ENCODE measurements at places on chromosomes 2 and 18.

DNA sequence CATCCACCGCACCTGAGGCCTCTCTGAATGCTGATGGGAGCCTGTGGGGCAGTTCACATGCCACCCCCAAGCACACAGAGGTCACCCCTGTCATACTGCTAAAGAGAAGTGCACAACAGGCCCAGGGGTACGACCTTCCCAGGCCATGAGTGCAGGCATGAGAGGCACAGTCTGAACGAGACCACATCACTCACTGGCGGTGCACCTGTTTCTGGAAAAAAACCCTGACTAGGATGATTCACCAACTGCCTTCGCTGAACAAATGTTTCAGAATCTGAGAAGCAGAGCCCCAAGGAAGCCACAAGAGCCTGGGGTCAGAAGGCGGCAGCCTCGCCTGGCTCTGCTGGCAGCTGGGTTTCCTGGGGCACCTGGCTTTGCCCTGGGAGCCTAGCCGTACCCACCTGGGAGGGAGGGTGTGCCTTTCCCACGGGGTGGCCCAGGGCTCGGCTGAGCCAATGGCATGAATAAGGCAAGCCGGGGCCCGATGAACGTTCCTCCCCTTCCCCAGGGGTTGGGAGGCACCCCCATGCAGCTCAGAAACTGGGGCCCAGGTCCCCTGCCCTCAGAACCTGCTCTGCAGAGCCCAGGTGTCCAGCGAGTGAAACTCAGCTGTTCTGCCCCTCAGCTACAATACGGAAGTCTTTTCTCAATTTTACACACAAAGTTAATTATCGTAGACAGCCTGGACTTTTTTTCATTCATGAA lies 73.8 kb downstream of the HDAC4 start:
- DNase-seq = no peak

- no peak for DNase-seq
These were observed 63.6 kb downstream of the COX7A2L start for GRCh38 chr2:42297322-42297936.

DNA sequence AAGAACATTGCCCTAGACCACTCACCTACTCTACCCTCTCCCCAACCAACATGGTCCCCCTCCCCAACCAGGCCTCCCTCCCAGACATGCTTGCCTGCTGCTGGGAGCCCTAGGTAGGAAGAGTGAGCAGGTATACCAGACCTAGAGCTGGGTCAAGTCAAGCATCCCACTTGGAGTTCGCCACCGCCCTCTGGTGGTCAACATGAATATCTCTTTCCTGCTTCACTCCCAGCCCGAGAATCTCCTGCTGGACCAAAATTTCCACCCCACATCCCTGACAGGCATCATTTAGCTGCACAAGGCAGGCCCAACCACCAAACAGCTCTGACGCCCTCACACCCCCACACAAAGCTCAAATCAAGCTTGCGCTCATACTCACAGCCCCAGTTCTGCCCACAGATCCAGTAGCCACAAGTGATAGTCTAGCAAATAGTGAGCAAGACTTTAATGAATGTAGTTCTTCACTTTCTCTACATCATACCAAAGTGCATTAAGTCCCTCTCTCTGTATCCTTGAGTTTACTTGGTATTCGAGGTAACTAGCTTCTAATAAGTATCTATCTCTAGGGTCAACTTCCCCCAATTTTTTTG lies 116.0 kb downstream of the TNS1 start:
- DNase-seq = peak; percentile 79

DNA sequence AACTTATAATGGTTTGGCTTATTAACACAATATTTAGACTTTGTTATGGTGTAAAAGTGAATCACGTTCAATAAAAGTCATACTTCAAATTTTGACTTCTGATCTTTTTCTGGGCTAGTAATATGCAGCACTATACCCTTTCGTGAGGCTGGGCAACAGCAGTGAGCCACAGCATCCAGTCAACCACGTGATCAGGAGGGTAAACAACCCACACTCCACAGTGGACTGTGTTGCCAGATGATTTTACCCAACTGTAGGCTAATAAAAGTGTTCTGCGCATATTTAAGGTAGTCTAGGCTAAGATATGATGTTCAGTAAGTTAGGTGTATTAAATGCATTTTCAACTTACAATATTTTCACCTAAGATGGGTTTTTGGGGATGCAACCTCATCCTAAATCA lies 148.6 kb downstream of the ZNF385B start:
- no peak for DNase-seq

DNA sequence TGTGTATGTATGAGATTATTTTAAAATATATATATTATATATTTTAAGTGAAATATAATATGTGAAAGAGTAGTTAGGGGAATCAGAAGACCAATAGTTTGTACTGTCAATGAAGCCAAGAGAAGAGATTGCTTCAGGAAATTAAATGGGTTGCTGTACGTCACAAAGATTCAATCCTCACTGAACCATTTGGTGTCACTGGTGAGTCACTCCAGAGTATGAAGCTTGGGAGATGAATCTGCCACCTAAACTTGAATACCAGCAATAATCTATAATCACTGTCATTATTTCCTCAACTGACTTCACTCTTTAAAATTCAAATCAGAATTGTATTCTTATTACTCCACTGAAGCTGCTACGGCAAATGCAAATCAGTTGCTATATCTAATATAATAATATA lies 41.9 kb upstream of the SCN9A start:
- DNase-seq = no peak

DNA sequence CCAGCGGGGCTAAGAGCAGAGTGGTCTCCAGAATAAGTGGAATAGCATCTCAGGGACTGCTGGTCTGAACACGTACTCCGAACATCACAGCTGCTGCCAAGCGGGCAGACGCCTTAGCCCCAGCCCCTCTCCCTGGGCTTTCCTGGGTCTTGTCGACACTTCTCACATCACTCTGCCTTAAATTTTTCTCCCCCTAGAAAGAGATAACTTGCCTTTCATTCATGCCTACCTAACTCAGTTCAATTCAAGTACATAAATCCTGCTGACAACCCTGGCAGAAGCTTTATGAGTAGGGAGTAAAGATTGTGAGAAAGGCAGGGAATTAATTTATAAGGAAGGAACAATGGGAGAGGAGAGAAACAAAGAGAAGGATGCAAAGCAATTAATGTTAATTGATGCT lies 202.9 kb upstream of the TNP1 start:
- DNase-seq = no peak

GRCh38 chr2:232689152-232689910 lies 7.8 kb upstream of the GIGYF2 start:
- DNase-seq = peak; percentile 28
